NCI-H446 (cell line): ENCODE measurements at places on chromosomes 6 and 20.

DNA sequence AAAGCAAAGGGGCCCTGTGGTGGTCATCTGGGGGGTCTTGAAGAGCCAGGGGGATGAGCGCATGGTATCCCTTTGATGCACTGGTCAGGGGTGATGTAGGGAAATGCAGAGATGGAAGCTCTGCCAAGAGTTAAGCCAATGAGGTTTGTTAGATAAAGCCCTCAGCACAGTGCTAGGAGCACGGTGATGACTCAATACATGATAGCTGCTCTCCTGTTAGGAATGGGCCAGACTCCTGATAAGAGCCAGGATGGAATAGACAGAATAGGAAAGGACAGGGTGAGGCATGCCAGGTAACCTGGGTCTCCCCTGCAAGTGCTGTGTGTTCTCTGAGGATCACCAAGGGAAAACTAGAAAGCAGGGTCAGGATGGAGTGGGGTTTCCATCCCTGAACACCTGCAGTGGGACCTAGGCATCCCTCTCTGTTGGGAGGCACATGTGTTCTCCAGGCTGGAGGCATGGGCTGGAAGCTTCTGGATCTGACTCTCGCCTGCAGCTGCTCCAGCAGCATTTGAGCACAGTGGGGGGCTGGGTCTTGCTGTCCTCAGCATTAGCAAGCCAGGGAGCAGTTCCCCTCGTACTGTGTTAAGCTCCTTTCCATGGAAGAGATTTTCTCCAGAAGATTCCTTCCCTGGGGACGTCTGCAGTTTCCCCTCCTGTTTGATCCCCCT is 71.8 kb upstream of the TIAM2 start:
- DNase-seq = no peak

GRCh38 chr20:19850198-19850533 is 92.1 kb downstream of the RIN2 start:
- no peak for DNase-seq

DNA sequence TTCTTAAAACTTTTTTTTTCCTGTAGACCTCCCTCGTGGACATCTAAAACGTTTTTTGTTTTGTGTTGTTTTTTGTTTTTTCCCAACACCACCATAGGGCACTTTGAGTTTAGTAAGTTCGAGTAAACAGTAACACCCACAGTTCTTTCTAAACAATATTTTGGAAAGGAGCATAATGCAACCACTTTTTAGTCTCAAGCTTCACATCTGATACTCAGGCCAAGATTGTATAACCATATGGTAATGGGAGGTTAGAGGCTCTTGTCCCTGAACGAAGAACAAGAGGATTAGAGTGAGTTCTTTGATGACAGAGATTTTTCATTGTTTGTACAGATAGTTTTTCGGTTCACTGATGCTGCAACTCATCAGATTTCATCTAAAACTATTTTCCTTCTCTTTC is 144.6 kb downstream of the MTHFD1L start:
- no peak for DNase-seq

GRCh38 chr6:25943887-25944286 is 13.4 kb upstream of the SLC17A2 start:
- no peak for DNase-seq

- no peak for DNase-seq
These were observed 11.5 kb downstream of the TREML4 start for GRCh38 chr6:41239467-41240159.

- DNase-seq = peak; percentile 14
These were observed 19.4 kb downstream of the COL11A2 start for GRCh38 chr6:33172688-33173534.

DNA sequence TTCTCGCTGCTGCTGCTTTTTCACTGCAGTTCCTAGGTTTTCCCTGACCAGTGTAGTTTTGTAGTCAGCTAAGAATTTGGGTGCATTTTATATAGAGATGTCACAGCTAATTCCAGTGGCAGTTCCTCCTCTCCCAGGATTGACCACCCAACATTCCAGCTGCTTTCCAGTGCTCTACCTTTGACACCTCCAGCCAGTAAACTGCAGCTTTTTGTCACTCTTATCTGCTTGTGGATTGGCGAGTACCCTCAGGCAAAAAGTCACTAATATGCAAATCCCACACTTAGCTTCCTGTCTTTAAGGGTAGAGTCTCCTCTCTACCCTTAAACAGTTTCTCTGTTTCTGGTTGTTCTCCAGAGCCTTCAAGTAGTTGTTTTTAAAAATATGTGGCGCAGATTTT is 146.9 kb upstream of the KCNG1 start:
- DNase-seq = no peak

GRCh38 chr6:71879016-71879415 is 7.3 kb upstream of the RIMS1 start:
- no peak for DNase-seq
